ENCODE measurements at places on chromosomes 3 and 15. TPM values are rescaled to one million over a fixed set of nuclear protein-coding genes. Genes with fewer than 3 reads are reported as not detected.

Gene SPINK8
- not detected for total RNA-seq

Gene ITIH1
- not detected for total RNA-seq

Gene CHRD
- 33.5 TPM for total RNA-seq

Gene ATP13A4
- 32.7 TPM for total RNA-seq

Gene TMEM266
- not detected for total RNA-seq

Gene IQCF5
- not detected for total RNA-seq

Gene IL12A
- 0.62 TPM for total RNA-seq

Gene SH2D7
- total RNA-seq = not detected

Gene MOBP
- not detected for total RNA-seq

Gene LAMB2
- 581 TPM for total RNA-seq

Gene PRR23E
- total RNA-seq = not detected

Gene PLA1A
- 0.31 TPM for total RNA-seq

Gene PARP15
- total RNA-seq = 1.1 TPM

Gene CD96
- 0.10 TPM for total RNA-seq

Gene SHC4
- 7.7 TPM for total RNA-seq

Gene CAMK2N2
- total RNA-seq = not detected

Gene RAMAC
- total RNA-seq = 31.9 TPM

Gene SLC22A14
- total RNA-seq = not detected

Gene AGBL1
- total RNA-seq = 77.9 TPM

Gene SAMD7
- total RNA-seq = not detected

Gene MKRN3
- total RNA-seq = 2.7 TPM

Gene CPLX3
- not detected for total RNA-seq

Gene ALG3
- 19.6 TPM for total RNA-seq

Gene CLDN1
- total RNA-seq = 17.7 TPM

Gene TAGLN3
- 1.6 TPM for total RNA-seq

Gene TMEM212
- total RNA-seq = not detected

Gene PLD1
- 60.6 TPM for total RNA-seq

Gene CD276
- total RNA-seq = 85.4 TPM

Gene GRAMD1C
- total RNA-seq = 7.3 TPM

Gene CPN2
- not detected for total RNA-seq

Gene SYNPR
- not detected for total RNA-seq

Gene CFAP91
- 2.1 TPM for total RNA-seq

Gene ACKR2
- total RNA-seq = 2.2 TPM

Gene ROPN1
- not detected for total RNA-seq

Gene TEX55
- total RNA-seq = not detected

Gene TMCO5A
- not detected for total RNA-seq

Gene OR5H6
- not detected for total RNA-seq
